Calu3 (cell line): ENCODE measurements at places on chromosomes 7 and 10. TPM values are rescaled to one million over a fixed set of nuclear protein-coding genes. Genes with fewer than 3 reads are reported as not detected.

DNA sequence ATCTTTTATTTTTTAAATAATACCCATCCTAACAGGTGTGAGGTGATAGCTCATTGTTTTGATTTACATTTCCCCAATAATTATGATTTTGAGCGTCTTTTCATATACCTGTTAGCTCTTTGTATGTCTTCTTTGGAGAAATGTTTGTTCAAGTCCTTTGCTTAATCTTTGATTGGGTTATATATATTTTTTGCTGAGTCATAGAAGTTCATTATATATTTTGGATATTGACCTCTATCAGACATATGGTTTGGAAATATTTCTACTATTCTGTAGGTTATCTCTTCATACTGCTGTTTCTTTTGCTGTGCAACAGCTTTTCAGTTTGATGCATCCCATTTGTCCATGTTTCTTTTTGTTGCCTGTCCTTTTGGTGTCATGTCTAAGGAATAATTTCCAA is 23.6 kb upstream of the HYAL4 start:
- peaks cover 21% of the 10 kb centered on the region for H3K4me1 ChIP-seq
- no peaks in the 10 kb centered on the region for H3K27me3 ChIP-seq
- no peak for DNase-seq
- no peak overlapping the region for H3K27ac ChIP-seq
- no peak overlapping the region for H3K4me3 ChIP-seq

AGBL3 gene
- 5.4 and 6.3 TPM in 2 replicates for total RNA-seq

DNA sequence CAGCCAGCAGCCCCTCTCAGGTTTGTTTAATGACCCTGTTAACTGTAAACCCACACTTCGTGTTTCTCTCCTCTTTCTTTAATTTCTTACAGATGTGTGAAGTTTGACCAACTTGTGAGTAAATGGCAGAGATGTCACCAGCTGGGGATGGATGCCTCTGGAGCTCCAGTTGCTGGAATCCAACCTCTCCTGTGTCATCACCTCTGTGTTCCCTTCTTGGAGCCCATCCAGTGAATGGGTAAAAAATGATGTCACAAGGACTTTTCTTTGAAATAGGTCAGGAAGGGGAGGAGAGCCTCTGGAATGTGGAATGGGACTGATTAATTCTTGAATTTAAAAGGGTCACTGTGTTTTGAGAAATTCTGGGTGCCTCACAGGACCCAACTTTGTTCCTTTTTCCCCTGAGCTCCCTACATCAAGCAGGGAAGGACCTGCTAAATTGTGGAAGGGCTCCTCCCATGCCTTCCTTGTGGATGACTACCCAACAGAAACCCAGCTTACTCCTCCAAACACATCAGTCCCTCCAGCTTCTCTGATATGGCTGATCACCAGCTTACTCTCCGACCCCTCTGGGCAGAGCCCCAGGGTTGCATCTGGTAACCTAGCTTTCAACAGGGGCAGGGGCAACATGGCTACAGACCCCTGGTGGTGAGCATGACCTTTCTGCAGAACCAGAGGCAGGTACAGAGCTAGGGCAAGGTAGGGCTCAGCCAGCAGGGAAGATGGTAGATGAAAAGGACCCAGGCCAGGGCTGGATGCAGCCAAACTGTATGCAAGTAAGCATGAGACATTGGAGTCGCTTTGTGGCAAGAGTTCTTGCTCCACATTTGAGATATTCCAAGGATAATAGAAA is 67.5 kb downstream of the STRA8 start:
- no peaks in the 10 kb centered on the region for H3K4me1 ChIP-seq
- H3K36me3 ChIP-seq, result peaks cover under 1% of the 10 kb centered on the region
- no peak overlapping the region for H3K27ac ChIP-seq
- H3K27me3 ChIP-seq, result peaks cover 13% of the 10 kb centered on the region

- H3K4me1 ChIP-seq, result no peaks in the 10 kb centered on the region
- H3K36me3 ChIP-seq, result no peaks in the 10 kb centered on the region
- no peak for DNase-seq
- H3K4me3 ChIP-seq, result no peak overlapping the region
These were observed 229.8 kb downstream of the FGFR2 start for GRCh38 chr10:121368347-121369025.

DNA sequence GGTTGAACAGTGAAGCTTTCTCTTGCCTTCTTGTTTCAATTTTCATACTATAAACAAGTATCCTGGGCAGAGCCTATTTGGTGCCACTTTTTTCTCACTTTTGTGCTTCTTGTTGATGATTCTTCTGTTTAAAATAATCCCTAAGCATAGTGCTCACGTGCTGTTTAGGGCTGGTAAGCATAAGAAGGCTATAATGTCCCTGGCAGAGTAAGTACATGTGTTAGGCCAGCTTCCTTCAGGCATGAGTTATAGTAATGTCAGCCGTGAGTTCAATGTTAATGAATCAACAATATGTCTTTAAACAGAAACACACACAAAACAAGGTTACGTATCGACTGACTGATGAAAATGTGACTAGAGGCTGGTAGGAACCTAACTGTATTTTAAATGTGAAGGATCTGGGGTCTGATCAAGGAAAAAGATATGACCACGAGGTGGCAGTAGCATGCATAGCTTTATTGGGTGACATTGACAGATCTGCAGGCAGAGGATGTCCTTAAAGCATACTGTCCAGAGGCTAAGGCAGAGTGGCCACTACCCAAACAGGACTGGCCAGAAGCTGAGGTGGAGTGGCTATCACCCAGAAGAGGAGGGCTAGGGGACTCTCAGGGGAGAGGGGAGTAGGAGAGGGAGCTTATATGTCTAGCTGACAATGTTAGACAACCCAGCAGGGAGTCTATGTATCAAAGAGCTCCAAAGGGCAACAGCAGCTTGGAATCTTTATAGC is 113.7 kb downstream of the BRAF start:
- H3K4me3 ChIP-seq, result no peak overlapping the region
- peak; percentile 71 for DNase-seq
- no peak overlapping the region for H3K27ac ChIP-seq
- H3K27me3 ChIP-seq, result no peaks in the 10 kb centered on the region

DNA sequence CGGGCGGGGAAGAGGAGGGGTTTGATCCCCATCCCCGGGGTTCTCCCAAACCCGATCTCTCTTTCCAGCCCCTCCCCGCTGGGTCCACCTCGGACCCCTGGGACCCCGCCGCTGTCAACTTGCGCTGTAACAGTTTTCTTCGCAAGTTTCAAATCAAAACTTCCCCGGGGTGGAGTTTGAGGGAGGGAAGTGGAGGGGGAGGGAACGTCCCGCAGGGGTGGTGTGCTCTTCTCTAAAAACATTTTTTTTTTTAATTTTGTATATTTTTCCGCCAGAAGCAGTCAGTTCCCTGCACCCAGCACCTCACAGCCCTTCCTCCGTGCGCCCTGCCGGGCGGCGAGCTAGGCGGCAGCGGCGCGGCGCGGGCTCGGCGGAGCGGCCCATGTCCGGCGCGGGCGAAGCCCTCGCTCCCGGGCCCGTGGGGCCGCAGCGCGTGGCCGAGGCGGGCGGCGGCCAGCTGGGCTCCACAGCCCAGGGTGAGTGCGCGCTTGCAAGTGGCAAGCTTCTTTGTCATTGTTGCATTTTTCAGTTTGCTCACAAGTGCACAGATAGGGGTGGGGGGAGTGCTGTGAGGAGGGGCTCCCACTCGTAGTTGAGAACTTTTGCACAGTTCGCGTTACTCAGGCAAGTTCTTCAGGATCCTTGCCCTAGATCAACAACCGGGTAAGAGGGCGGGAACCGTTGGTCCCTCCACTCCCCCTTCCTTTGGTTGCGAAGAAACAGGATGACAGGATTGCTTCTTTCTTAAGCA is 933 bp downstream of the MDFIC start:
- peak overlapping the region; percentile 1 for H3K27ac ChIP-seq
- H3K4me1 ChIP-seq, result no peaks in the 10 kb centered on the region
- peak overlapping the region; percentile 65 for H3K4me3 ChIP-seq
- no peaks in the 10 kb centered on the region for H3K27me3 ChIP-seq
- H3K36me3 ChIP-seq, result peaks cover 22% of the 10 kb centered on the region
- DNase-seq, result peak; percentile 24

DNA sequence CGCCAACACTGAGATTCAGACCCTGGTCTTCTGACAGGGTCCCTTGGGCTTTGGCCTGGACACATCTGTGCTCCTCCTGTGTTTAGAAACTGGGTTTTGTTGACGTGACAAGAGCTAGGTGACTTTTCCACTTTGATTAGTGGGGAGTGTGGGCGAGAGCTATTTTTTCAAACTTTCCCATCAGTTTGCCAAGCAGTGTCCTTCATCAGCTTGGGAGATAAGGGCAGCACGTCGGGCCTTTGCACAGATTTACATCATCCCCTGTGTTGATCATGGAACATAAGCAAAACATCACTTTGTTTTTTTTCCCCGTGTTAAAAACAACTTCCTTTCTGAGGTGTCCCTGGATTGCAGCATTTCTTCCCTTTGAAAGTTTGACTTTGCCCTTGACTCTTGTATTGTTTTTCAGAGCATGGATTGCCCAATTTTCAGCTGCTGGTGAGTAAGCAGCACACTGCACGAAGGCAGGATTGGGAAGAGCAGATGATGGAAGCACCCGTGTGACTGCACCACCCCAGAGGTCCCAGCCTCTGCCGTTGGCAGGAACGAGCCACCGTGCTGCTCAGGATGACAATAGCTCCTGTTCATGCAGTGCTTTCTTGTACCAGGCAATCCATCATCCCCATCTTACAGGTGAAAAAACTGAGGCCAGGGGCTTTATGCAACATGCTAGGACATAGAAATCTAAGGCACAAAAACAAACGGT is 6.4 kb upstream of the IGFBP1 start:
- H3K4me1 ChIP-seq, result peaks cover 54% of the 10 kb centered on the region
- H3K27me3 ChIP-seq, result no peaks in the 10 kb centered on the region
- H3K27ac ChIP-seq, result peak overlapping the region; percentile 87

ADRB1 gene
- total RNA-seq, result 0.47 and 0.78 TPM in 2 replicates

DNA sequence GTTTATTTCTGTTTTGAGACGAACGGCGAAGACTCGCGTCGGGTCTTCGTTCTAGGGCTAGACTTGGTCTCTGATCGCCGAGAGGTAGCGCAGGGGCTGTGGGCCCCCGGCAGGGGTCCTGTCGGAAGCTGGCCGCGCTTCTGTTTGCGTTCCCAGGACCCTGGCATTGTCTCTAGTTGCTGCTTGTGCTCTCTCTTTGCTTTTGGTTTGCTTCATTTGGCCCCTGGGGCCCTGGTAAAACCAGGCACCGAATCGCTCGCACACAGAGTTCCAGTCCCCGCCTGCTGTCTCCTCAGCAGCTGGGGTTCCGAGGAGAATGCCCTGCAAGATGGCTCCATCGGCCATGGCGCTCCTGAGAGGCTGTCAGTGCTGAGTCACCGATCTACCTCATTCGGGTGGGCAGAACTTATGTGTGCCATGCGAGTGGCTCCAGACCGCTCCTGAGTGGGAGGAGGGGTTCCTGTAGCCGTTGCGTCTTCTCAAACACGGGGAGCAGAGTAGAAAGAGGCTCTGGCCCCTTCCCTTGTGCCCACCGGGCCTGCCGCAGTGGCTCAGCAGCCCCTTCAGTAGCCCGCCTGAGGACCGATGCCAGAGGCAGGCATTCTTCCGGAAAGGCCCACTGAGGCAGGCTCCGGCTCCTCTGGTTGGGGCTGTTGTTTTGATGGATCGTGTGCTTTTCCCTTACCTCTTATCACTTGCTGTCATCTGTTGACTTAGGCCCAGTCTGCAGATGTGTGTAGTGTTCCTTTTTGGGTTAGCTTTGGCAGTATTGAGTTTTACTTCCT is 826 bp downstream of the CHPF2 start:
- peaks cover 28% of the 10 kb centered on the region for H3K36me3 ChIP-seq
- peak overlapping the region; percentile 91 for H3K4me3 ChIP-seq
- peak; percentile 46 for DNase-seq
- peak overlapping the region; percentile 88 for H3K27ac ChIP-seq

DNA sequence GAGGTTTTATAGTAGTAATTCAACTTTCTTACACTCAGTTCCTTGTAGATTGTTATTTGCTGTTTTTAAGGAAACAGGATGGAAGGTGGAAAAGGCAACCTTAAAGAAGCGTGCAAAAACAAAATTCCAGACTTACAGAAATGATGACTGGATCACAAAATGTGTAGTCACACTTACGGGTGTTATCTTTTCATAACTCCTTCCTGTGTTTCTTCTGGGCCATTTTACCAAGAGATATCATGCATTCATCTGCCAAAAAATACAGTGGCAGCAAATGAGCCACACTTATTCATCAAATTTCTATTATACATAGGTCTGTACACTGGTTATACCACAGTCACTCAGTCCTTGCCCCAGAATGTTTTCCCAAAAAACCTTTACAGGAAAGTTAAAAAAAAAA is 94.3 kb upstream of the IL6 start:
- no peak overlapping the region for H3K27ac ChIP-seq
- no peak overlapping the region for H3K4me3 ChIP-seq
- DNase-seq, result no peak
- no peaks in the 10 kb centered on the region for H3K27me3 ChIP-seq

TCAF1 gene
- total RNA-seq, result 26.7 and 27.1 TPM in 2 replicates

JCAD gene
- total RNA-seq, result 0.54 and 0.66 TPM in 2 replicates

DNA sequence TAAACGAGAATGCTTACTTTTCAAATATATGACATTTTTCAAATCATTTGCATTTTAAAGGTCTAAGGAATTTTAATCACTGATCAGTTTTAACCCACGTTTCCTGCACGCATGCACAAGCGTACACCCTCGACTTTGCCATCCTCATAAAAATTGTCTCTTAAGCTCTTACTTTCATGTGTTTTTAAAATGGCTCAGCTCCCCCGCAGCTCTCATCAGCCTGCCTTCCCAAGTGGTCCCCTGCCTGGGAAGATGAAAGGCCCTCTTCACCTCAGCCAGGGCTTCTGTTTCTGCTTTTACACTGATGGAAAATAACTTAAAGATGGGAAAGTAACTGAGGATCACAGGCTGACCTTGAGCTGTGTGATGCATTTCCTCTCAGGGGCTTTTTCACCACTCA is 131.6 kb upstream of the LSM8 start:
- no peak for DNase-seq
- H3K27ac ChIP-seq, result no peak overlapping the region
- no peaks in the 10 kb centered on the region for H3K27me3 ChIP-seq
- no peaks in the 10 kb centered on the region for H3K4me1 ChIP-seq

GRCh38 chr7:2440608-2441245 is 35.5 kb downstream of the GRIFIN start:
- H3K27me3 ChIP-seq, result no peaks in the 10 kb centered on the region
- peak overlapping the region; percentile 14 for H3K4me3 ChIP-seq
- peaks cover 17% of the 10 kb centered on the region for H3K4me1 ChIP-seq

PRPS1L1 gene
- total RNA-seq, result not detected in 2 replicates

GRCh38 chr7:36205803-36206202 is 52.7 kb downstream of the EEPD1 start:
- no peak for DNase-seq
- H3K27me3 ChIP-seq, result no peaks in the 10 kb centered on the region
- no peak overlapping the region for H3K4me3 ChIP-seq
- peaks cover 9% of the 10 kb centered on the region for H3K36me3 ChIP-seq

DNA sequence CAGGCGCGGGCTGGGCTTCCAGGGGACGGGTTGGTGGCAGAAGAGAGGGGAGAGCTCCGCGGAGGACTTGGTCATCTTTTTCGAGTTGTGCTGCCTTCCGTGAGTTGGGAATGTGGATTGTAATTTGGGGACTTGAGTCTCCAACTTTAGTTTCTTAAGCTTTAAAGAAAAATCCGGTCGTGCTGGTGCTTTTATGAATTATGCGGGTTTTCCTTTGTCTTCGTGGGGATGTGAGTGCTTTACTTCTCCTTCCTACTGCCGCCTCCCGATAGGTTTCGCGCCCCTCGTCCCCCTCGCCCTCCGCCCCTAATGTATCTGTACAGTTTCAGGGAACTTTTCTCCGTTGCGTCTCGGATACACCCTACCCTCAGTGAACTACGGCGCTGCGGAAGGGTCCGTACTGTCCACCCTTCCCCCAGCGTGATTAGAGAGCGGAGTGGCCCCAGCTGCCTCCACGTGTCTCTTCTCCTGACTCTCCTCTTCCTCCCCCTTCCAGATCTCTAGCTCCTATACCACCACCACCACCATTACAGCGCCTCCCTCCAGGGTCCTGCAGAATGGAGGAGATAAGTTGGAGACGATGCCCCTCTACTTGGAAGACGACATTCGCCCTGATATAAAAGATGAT is 649 bp downstream of the SCD start:
- DNase-seq, result no peak
- peaks cover 42% of the 10 kb centered on the region for H3K4me1 ChIP-seq
- peaks cover 72% of the 10 kb centered on the region for H3K36me3 ChIP-seq
